Smooth muscle cell of bladder (primary cell): ENCODE measurements at places on chromosomes 1 and 21. TPM values are rescaled to one million over a fixed set of nuclear protein-coding genes. Genes with fewer than 3 reads are reported as not detected.

Gene OPTC
- not detected in 2 replicates for total RNA-seq

Gene OR14C36
- total RNA-seq: not detected in 2 replicates

Gene C4BPA
- under 0.01 TPM in 1 of 2 replicates, not detected in the other for total RNA-seq

Gene FCGR3A
- not detected in 2 replicates for total RNA-seq

Gene ZMPSTE24
- 64.7 and 85.8 TPM in 2 replicates for total RNA-seq

Gene HJV
- total RNA-seq: not detected in 2 replicates

Gene ANGPTL7
- 0.09 and 0.28 TPM in 2 replicates for total RNA-seq

Gene TIPRL
- 36.1 and 37.7 TPM in 2 replicates for total RNA-seq

Gene ATF3
- total RNA-seq: 1.4 and 2.8 TPM in 2 replicates

Gene GBP7
- total RNA-seq: not detected in 2 replicates

Gene TCP10L
- 0.28 and 0.46 TPM in 2 replicates for total RNA-seq

Gene IVL
- total RNA-seq: not detected in 2 replicates

Gene RGSL1
- total RNA-seq: not detected in 2 replicates

Gene TTC39A
- 0.28 and 0.74 TPM in 2 replicates for total RNA-seq

Gene KRTAP7-1
- total RNA-seq: not detected in 2 replicates

Gene SLC9C2
- not detected in 2 replicates for total RNA-seq

Gene ANGPTL1
- total RNA-seq: 8.8 and 15.6 TPM in 2 replicates

Gene STXBP3
- 50.9 and 54.6 TPM in 2 replicates for total RNA-seq

Gene ARHGEF11
- 29.6 and 34.9 TPM in 2 replicates for total RNA-seq

Gene TRPM2
- total RNA-seq: under 0.01 TPM in 2 replicates

Gene PRR9
- total RNA-seq: not detected in 2 replicates

Gene MCOLN3
- 0.28 TPM in 2 replicates for total RNA-seq

Gene MCM3AP
- 46.6 and 61.7 TPM in 2 replicates for total RNA-seq
